Uterus (tissue), 4 donors: ENCODE measurements at places on chromosomes 6 and 20. TPM values are rescaled to one million over a fixed set of nuclear protein-coding genes. Genes with fewer than 3 reads are reported as not detected.

The MTHFD1L gene
- total RNA-seq = 17.9 TPM

The TFAP2A gene
- total RNA-seq = 0.21 TPM

The DSP gene
- 3.8 TPM for total RNA-seq

The NR2E1 gene
- not detected for total RNA-seq

The ADGRB3 gene
- total RNA-seq = 8.7 TPM

The HLA-G gene
- total RNA-seq = 0.52 TPM

The CDSN gene
- not detected for total RNA-seq

DNA sequence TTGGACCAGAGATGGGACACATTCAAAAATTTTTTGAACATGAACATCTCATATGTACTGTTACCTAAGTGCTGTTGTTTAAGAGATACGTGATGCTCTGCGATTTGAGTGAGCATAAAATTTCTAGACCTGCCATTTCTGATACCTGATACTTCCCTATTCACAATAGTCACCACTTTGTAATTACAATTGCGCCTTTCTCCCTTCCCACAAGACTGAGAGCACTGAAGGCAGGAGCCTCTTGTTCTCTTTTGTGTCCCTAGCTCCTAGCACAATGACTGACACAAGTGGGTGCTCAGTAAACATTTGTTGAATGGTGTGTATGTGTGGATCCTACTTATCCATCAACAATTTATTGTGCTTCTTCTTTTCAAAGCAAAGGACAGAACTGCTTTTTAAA lies 92.8 kb upstream of the TMEM30A start:
- no peaks in the 10 kb centered on the region for H3K36me3 ChIP-seq
- no peak for DNase-seq
- no peak overlapping the region for H3K4me3 ChIP-seq
- H3K4me1 ChIP-seq = no peaks in the 10 kb centered on the region

DNA sequence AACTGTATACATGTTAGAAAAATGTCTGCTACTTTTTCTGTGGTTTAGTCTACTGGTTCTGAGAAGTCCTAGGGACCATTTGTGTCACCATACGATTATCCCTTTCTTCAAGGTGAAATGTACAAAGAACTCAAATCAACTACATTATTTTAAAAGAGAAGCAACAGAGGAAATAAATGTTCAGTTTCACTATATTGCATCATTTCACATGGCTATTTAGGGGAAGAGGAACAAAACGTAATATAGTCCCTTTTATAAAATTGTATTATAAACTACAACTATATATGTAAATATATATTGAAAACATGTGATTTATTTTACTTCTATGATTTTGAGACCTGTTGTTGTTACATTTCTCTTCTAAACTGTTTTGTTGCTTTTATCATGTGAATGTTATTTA lies 1308.0 kb downstream of the EPHA7 start:
- DNase-seq = no peak
- no peak overlapping the region for H3K27ac ChIP-seq
- no peaks in the 10 kb centered on the region for H3K36me3 ChIP-seq
- no peak overlapping the region for H3K4me3 ChIP-seq
- no peaks in the 10 kb centered on the region for H3K4me1 ChIP-seq
- no peaks in the 10 kb centered on the region for H3K27me3 ChIP-seq

- no peaks in the 10 kb centered on the region for H3K36me3 ChIP-seq
- DNase-seq = no peak
- no peak overlapping the region for H3K4me3 ChIP-seq
- H3K4me1 ChIP-seq = no peaks in the 10 kb centered on the region
Observed at GRCh38 chr6:66200390-66200789, 493.4 kb upstream of the EYS start.

- no peak overlapping the region for H3K4me3 ChIP-seq
- no peaks in the 10 kb centered on the region for H3K4me1 ChIP-seq
- no peak overlapping the region for H3K27ac ChIP-seq
- DNase-seq = no peak
- H3K36me3 ChIP-seq = no peaks in the 10 kb centered on the region
Observed at GRCh38 chr6:119957195-119957594, 607.6 kb upstream of the MAN1A1 start.

GRCh38 chr6:92196325-92196724 lies 1223.0 kb downstream of the EPHA7 start:
- H3K4me3 ChIP-seq = no peak overlapping the region
- H3K27ac ChIP-seq = no peak overlapping the region
- no peaks in the 10 kb centered on the region for H3K4me1 ChIP-seq
- DNase-seq = no peak
- H3K27me3 ChIP-seq = no peaks in the 10 kb centered on the region
- H3K36me3 ChIP-seq = no peaks in the 10 kb centered on the region

DNA sequence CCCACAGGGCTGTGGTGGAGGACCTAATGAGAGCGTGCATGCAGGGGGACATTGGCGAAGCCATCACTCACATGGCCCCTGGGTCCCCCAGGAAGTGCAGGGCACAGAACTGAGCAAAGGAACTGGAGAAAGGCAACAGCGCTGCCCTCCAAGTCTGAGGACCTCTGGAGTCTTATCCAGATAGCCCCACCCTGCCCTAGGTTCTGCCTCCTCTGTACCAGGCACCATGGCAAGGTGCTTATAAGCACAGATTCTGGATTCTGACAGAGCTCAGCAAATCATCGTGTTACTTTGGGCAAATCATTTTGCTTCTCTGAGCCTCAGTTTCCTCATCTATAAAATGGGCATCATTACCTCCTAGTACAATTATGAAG lies 44.5 kb downstream of the SLC13A3 start:
- no peak for DNase-seq
- no peaks in the 10 kb centered on the region for H3K36me3 ChIP-seq
- no peak overlapping the region for H3K4me3 ChIP-seq
- no peaks in the 10 kb centered on the region for H3K4me1 ChIP-seq
- H3K27ac ChIP-seq = no peak overlapping the region

- H3K27ac ChIP-seq = no peak overlapping the region
- no peaks in the 10 kb centered on the region for H3K4me1 ChIP-seq
- H3K4me3 ChIP-seq = no peak overlapping the region
- no peaks in the 10 kb centered on the region for H3K27me3 ChIP-seq
- DNase-seq = no peak
Observed at GRCh38 chr6:150934380-150934779, 68.9 kb downstream of the MTHFD1L start.

- no peaks in the 10 kb centered on the region for H3K27me3 ChIP-seq
- H3K27ac ChIP-seq = no peak overlapping the region
- no peak for DNase-seq
- H3K4me3 ChIP-seq = no peak overlapping the region
- H3K4me1 ChIP-seq = no peaks in the 10 kb centered on the region
- no peaks in the 10 kb centered on the region for H3K36me3 ChIP-seq
Observed at GRCh38 chr6:143283887-143284645, 166.4 kb downstream of the ADAT2 start.

DNA sequence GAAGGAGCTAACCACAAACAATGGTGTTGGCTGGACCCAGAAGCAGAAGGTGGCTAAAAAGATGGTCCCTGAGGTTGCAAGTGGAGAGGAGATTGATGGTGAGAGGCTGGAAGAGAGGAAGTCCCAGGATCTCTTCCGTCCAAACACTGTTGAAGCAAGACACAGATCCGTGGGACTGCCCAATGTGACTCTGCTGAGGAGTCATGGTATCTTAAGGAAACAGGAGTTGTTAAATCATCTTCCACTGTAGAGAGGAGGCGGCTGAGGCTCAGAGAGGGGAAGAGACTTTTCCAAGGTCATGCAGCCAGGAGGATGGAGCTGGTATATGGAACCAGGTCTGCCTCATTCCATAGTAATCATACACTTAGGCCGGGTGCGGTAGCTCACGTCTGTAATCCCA lies 4.1 kb upstream of the ZNF335 start:
- H3K4me1 ChIP-seq = no peaks in the 10 kb centered on the region
- H3K36me3 ChIP-seq = no peaks in the 10 kb centered on the region
- H3K27ac ChIP-seq = no peak overlapping the region
- DNase-seq = no peak
- no peak overlapping the region for H3K4me3 ChIP-seq

DNA sequence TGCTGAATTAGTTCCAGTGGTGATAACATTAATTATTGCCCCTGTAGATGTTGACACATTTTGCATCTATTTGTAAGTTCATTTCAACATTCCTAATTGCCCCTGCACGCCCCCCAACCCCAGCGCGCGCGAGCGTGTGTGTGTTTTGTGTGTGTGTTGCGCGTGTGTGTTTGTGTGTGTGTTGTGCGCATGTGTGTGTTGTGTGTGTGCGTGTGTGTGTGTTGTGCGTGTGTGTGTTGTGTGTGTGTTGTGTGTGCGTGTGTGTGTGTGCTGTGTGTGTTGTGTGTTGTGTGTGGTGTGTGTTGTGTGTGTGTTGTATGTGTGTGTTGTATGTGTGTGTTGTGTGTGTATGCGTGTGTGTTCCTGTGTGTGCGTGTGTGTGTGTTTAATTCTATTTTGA lies 245.7 kb upstream of the GMDS start:
- no peaks in the 10 kb centered on the region for H3K27me3 ChIP-seq
- DNase-seq = no peak
- no peak overlapping the region for H3K27ac ChIP-seq
- H3K36me3 ChIP-seq = no peaks in the 10 kb centered on the region
- H3K4me1 ChIP-seq = no peaks in the 10 kb centered on the region
- H3K4me3 ChIP-seq = no peak overlapping the region

- H3K27me3 ChIP-seq = no peaks in the 10 kb centered on the region
- no peak for DNase-seq
- no peak overlapping the region for H3K27ac ChIP-seq
- no peak overlapping the region for H3K4me3 ChIP-seq
- no peaks in the 10 kb centered on the region for H3K36me3 ChIP-seq
- no peaks in the 10 kb centered on the region for H3K4me1 ChIP-seq
Observed at GRCh38 chr6:116625872-116626271, 9.6 kb downstream of the RSPH4A start.

DNA sequence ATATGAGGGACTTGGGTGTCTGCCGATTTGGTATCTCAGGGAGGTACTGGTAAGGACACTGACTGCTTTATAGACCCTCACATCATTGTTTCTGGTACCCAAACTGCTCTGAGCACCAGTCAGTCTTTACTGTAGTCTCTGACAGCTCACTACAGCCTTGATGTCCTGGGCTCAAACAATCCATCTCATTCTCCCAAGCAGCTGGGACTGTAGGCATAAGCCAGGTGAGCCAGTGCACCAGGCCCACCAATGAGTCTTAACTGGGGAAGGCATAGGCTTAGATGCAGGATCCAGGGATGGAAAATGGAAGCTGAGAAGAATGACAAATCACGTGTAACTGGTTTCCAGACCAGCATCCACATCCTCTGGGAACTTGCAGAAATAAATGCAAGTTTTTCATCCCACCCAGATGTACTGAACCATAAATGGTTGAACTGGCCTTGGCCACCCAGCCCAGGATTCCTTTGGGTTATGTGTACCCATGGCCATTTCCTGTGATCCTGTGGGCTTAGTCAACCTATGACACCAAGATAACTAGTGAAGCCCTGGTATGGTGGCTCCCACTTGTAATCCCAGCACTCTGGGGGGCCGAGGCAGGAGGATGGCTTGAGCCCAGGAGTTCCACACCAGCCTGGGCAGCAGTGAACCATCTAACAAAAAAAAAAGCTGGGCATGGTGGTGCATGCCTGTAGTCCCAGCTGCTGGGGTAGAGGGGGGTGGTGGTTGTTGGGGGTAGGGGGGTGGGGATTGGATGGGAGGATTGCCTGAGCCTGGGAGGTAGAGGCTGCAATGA lies 5.8 kb downstream of the TUBB start:
- DNase-seq = no peak
- H3K27me3 ChIP-seq = no peaks in the 10 kb centered on the region
- H3K36me3 ChIP-seq = no peaks in the 10 kb centered on the region

DNA sequence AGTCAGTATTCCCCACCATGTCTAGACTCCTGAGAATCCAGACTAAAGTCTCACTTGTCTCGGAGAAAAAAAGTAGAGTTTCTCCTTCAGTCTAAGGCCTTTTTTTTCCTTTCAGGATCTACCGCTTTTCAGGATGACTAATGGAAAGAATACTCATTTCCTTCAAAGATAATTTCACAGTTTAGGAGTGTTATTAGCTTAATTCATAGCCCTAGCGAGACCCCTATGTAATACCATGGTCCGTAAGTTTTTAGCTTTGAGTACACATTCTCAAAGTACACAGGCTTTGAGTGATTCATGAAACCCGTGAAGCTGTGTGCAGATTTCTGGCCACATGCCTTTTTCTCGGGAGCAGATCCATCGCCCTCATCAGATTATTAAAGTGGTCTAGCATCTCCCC lies 133.1 kb downstream of the SOX4 start:
- H3K4me3 ChIP-seq = no peak overlapping the region
- no peaks in the 10 kb centered on the region for H3K27me3 ChIP-seq
- no peaks in the 10 kb centered on the region for H3K36me3 ChIP-seq
- no peak for DNase-seq
- H3K27ac ChIP-seq = no peak overlapping the region
- no peaks in the 10 kb centered on the region for H3K4me1 ChIP-seq

DNA sequence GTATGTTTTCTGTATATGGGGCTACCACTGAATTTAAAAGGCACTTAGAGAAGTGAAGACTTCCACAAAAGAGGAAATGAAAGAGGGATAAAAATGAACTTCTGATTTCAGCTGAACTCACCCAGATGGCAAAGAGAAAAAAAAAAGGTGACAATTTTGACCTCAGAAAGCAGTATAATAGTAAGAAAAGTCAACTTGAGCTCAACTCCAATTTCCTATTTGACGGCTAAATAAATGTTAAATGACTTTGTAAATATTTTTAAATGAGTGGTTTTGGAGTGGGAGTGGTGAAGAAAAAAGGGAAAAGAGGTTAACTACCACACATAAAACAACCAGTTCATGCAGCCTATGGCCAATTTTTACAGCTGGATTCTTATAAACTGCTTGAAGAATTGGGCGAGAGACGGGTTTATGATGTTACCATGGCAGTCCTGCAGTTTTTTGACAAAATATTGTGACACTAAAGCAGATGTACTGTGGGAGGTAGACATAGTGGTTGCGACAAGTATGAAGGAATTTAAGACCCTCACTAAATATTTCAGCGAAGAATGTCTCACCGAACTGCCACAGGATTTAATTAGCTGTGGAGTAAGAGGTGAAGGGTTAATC lies 49.8 kb upstream of the ADTRP start:
- no peaks in the 10 kb centered on the region for H3K36me3 ChIP-seq
- no peaks in the 10 kb centered on the region for H3K4me1 ChIP-seq
- no peak for DNase-seq
- no peak overlapping the region for H3K27ac ChIP-seq
- no peaks in the 10 kb centered on the region for H3K27me3 ChIP-seq
- H3K4me3 ChIP-seq = no peak overlapping the region

GRCh38 chr6:33077908-33078307 lies 2.1 kb downstream of the HLA-DPB1 start:
- H3K27ac ChIP-seq = no peak overlapping the region
- no peak overlapping the region for H3K4me3 ChIP-seq
- H3K4me1 ChIP-seq = no peaks in the 10 kb centered on the region
- DNase-seq = no peak
- no peaks in the 10 kb centered on the region for H3K27me3 ChIP-seq
- H3K36me3 ChIP-seq = no peaks in the 10 kb centered on the region

- no peaks in the 10 kb centered on the region for H3K4me1 ChIP-seq
- H3K36me3 ChIP-seq = no peaks in the 10 kb centered on the region
- H3K27me3 ChIP-seq = no peaks in the 10 kb centered on the region
- DNase-seq = no peak
- H3K4me3 ChIP-seq = no peak overlapping the region
Observed at GRCh38 chr6:142810952-142811514, 133.9 kb downstream of the HIVEP2 start.
